ENCODE measurements at places on chromosomes 6 and 20. TPM values are rescaled to one million over a fixed set of nuclear protein-coding genes. Genes with fewer than 3 reads are reported as not detected.

DNA sequence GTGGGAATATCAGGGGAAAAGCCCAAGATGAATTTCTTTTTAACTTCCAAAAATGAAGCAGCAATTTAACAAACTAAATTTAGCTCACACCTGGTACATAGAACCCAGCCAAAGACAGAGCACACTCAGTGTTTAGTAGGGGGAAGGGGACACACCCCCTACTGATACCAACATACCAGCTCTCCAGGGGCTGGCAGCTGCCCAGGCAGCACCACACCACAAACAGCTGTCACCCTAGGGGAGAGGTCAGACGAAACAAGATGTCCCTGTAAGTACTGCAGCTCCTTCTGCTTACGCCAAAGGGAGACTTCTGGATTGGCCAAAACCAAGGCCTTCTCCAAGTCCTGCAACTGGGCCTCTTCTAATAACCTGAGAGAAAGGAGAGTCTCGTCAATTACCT, 26.0 kb downstream of the MDN1 start:
- no peaks in the 10 kb centered on the region for H3K27me3 ChIP-seq
- H3K4me3 ChIP-seq: no peak overlapping the region
- H3K4me1 ChIP-seq: no peaks in the 10 kb centered on the region

GRCh38 chr6:148263010-148263409, 79.6 kb upstream of the SASH1 start:
- DNase-seq: peak; percentile 71
- H3K27me3 ChIP-seq: no peaks in the 10 kb centered on the region
- H3K4me1 ChIP-seq: peaks cover 6% of the 10 kb centered on the region
- no peaks in the 10 kb centered on the region for H3K36me3 ChIP-seq

- no peaks in the 10 kb centered on the region for H3K36me3 ChIP-seq
- H3K4me1 ChIP-seq: no peaks in the 10 kb centered on the region
- no peak for DNase-seq
- no peaks in the 10 kb centered on the region for H3K27me3 ChIP-seq
These were observed 204.8 kb upstream of the KCNG1 start for GRCh38 chr20:51227744-51228143.

DNA sequence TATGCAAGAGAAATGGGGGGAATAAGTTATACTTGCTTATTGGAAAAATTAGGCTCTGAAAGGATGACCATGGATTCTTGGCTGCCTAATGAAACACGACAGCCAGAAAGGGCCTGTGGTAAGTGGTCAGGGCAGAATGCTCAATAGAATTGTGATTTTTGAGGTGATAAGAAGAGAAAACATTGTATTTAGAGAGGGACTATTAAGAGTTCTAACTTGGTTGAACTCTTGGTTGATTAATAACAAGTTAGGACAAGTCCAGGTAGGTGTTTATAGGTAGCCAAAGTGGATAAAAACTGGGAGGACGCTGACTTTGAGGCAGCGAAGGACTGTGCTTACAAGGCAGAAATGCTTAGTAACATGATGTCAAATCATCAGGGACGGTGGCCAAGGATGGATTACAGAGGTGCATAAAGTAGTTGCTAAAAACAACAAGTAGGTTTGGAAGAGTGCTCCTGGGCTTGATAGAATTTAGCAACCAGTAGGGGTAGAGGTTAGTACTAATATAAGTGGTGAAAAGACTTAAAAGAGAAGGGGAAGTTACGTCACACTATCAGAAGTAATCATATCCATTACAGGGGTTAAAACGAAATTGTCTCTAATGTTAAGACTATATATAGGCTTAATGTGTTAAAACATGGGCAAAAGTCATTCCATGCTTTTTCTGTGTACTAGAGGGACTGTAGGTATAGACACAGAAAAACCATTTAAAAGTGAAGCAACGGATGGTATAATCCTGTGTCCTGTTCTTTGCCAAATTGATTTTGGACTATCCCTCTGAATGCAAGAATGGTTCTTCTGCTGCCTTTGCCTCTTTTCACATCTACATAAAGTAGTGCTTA, 98.6 kb downstream of the EYA4 start:
- H3K4me1 ChIP-seq: no peaks in the 10 kb centered on the region
- H3K36me3 ChIP-seq: no peaks in the 10 kb centered on the region
- DNase-seq: no peak

DNA sequence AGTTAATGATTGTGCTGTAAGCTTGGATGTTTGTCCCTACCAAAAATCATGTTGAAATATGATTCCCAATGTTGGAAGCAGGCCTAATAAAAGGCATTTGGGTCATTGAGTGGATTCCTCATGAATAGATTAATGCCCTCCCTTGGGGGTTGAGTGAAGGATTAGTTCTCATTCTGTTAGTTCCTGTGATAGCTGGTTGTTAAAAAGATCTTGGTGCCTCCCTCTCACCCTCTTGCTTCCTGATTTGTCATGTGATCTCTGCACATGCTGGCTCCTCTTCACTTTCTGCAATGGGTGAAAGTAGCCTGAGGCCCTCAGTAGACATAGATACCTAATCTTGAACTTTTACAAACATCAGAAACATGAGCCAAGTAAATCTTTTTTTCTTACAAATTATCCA, 115.6 kb upstream of the HCRTR2 start:
- no peaks in the 10 kb centered on the region for H3K36me3 ChIP-seq
- no peak for DNase-seq
- no peaks in the 10 kb centered on the region for H3K27me3 ChIP-seq
- H3K27ac ChIP-seq: no peak overlapping the region

DNA sequence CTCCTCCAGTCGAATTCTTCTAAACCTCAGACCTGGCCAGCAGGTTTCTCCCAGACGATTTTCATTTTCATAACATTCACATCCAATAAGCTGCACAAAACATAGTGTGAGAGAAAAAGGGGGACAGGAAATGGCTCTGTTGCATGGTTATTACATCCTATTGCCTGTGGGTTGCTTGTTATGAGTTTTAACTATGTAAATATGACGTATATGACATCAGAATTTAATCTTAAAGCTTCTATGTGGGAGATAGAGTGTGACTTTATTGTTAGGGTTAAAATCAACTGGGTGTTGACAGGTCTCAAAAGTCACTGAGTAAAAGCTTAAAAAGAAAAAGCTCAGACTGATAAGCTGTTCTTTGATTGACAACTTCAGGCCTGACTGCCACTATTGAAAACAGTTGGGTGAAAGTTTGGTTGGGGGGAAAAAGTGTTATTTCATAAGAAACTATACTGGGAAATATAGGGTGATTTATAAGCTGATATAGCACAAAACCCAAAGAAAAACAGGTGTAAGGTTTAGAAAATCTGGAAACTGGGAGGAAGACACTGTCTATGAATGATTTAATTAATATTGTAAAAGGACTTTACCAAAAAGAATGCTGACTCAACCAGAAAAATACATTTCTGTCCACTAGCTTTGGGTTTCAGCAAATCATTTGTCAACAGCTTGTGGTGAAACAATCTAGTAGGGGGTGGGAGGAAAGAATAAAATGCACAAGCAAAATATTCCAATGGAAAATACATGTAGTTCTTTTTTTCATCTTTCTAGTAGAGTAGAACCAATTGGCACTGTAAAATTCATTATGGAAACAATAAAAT, 134.1 kb upstream of the CEP162 start:
- no peaks in the 10 kb centered on the region for H3K36me3 ChIP-seq
- H3K27ac ChIP-seq: no peak overlapping the region
- H3K4me3 ChIP-seq: no peak overlapping the region
- H3K27me3 ChIP-seq: no peaks in the 10 kb centered on the region
- DNase-seq: no peak

GRCh38 chr20:36344517-36345132, 38.5 kb downstream of the DLGAP4 start:
- H3K4me1 ChIP-seq: no peaks in the 10 kb centered on the region
- H3K27ac ChIP-seq: no peak overlapping the region
- peak; percentile 8 for DNase-seq

EDN3 gene
- total RNA-seq: 8.2 TPM
